H9 (cell line): ENCODE measurements at places on chromosomes 11 and 22. TPM values are rescaled to one million over a fixed set of nuclear protein-coding genes. Genes with fewer than 3 reads are reported as not detected.

DNA sequence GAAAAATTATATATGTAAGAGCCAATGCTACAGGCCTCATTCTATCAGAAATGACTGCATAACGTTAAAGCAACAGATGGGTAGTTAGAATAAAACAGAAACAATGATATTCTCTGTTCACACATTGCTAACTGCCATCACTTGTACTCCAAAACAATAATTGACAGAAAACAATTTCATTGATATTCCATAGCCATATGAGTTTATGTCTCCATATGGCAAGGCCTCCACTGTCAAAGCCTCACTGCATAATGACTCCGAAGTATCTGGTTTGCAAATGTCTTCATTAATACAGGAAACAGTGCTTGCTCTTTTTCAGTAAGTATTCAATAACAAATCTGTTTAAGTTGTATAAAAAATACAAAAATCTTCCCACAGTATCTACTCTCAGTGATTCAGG is 9.9 kb downstream of the DDI1 start:
- no peak for DNase-seq

DTX4 gene
- total RNA-seq: 13.0 and 13.9 TPM in 2 replicates

- no peak for DNase-seq
Measured at GRCh38 chr11:118079491-118079890, 2.6 kb downstream of the TMPRSS4 start.

MUC5B gene
- total RNA-seq: 0.02 TPM in 1 of 2 replicates, not detected in the other

DNA sequence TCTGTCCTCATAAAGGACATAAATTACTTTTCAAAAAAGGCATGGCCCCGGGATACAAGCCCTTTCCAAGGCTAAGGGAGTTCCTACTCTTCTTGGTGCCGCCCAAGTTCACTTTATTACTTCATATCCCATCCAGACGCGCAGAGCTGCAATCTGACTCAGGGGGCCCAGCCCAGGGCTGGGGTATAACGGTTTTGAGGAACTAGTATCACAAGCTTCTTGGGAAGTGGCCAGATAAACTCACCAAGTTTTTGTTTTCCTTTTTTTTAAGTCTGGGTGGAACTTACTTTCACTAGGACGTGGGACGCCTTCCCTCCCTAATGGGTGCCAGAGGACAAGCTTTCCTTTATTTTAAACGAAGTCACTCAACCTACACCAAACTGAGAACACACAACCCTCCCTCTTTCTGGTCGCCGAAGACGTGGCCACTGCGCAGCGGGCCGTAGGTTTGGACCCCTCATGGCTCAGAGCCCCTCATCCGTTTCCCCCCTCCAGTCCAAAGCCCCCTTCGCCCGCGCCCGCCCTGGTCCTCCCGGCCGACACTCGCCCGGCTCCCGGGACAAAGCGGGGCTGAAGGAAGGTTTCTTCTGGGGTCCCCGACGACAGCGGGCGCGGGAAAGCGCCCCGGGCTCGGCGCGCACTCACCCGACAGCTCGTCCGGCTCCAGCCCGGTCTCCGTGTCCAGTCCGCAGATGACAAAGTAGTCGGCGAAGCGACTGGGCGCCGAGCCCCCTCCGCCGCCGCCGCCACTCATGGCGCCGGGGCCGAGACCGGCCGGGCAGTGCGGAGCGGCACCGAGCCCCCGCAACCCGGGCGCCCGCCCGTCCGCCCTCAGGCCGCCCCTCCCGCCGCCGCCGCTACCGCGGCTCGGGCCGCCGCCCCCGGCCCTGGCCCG is 587 bp downstream of the DENND5A start:
- peak; percentile 39 for DNase-seq

SAA2 gene
- total RNA-seq: not detected in 2 replicates

GRCh38 chr11:92837595-92837994 is 131.9 kb upstream of the MTNR1B start:
- no peak for DNase-seq

OR52H1 gene
- not detected in 2 replicates for total RNA-seq

- peak; percentile 83 for DNase-seq
Measured at GRCh38 chr11:57649826-57650738, at the start of gene YPEL4. Gene YPEL4, minus strand, starts transcription at chr11:57649912. Its CDS starts 2,805 bp downstream, at chr11:57647107.

- peak; percentile 75 for DNase-seq
Measured at GRCh38 chr11:304915-305843, 2.4 kb upstream of the IFITM2 start.

DNA sequence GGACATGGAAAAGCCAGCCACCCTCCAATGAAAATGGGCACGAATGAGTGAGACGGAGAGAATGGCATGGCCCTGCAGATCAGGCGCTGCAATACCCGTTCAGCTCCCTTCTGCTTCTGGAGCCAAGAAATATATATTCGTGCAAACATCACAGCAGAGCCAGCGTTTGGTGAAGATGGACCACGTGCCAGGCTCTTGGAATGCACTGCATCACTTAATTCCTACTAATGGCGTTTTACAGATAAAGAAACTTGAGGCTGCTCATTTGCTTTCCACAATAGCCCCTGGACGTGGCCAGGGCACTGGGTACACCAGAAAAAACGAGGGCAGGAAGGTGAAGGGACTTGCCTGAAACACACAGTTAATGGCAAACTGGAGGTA is 1.6 kb upstream of the FXYD2 start:
- no peak for DNase-seq

DDTL gene
- not detected in 2 replicates for total RNA-seq

GRCh38 chr11:65383778-65384177 is 1.3 kb upstream of the SLC25A45 start:
- no peak for DNase-seq
